Stimulated activated naive CD4-positive, alpha-beta T cell (primary cell): ENCODE measurements at places on chromosomes 13 and 19.

DNA sequence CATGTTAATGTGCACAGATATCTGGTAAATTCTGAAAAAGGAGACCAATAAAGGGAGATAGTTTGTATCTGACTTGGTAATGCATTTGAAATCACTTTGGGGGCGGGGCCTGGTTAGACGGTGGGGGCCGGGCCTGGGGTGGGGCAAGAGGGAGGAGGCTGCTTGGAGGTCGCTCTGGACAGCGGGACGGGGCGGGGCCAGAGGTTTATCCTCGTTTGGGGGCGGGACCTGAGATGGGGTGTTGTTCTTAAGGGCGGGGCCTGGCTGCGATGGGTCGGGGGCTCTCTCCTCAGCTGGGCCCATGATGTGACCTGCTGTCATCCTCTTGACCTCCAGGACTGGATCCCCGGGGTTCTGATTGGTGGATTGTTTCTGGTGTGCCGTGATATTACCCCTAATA lies 4.9 kb upstream of the ZNF808 start:
- no peak for DNase-seq

DNA sequence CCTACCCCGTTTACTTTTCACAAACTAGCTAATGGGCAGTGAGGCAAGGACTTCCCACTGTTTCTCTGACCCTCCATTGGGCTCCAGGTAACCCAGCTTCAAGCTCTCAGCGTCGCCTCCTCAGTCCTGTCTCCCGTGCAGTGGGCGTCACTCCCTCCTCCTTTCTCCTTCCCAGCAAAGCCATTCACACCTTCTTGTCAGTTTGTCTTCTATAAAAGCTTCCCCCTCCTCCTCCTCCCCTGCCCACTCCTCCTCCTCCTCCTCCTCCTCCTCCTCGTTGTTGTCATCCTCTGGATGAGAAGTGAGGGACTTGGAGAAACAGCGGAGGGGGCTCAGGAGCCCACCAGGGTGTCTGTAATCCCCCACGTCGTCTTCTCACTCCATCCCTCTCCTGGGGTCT lies 1.7 kb upstream of the GALP start:
- DNase-seq, result no peak

- DNase-seq, result no peak
These were observed 25.1 kb downstream of the FPR3 start for GRCh38 chr19:51820011-51820410.

- no peak for DNase-seq
These were observed 74.7 kb downstream of the KL start for GRCh38 chr13:33090755-33091414.

- DNase-seq, result peak; percentile 84
These were observed at the start of gene VAV1 for GRCh38 chr19:6772028-6772865. VAV1 (plus strand) TSS chr19:6772708; CDS start chr19:6772808, 100 bp downstream.

DNA sequence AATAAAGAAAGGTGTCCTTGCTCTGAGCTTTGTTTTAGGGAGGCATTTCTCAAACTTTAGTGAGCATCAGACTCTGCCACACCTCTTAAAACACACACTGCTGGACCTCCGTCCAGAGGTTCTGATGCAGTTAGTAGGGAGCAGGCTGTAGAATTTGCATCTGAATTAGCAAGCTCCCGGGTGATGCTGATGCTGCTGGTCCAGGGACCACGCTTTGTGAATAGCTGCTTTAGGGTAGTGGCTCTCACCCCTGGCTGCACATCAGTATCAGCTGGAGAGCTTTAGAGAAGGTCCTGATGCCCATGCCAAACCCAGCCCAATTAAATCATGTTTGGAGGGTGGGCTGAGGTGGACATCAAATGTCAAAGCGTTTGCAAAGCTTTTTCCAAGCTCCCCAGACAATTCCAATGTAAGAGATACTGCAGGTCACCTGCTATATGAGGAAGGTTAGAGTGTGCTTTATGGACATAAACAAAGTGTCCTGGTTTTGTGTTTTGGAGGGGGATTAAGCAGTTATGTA lies 3.6 kb downstream of the HTR2A start:
- no peak for DNase-seq

DNA sequence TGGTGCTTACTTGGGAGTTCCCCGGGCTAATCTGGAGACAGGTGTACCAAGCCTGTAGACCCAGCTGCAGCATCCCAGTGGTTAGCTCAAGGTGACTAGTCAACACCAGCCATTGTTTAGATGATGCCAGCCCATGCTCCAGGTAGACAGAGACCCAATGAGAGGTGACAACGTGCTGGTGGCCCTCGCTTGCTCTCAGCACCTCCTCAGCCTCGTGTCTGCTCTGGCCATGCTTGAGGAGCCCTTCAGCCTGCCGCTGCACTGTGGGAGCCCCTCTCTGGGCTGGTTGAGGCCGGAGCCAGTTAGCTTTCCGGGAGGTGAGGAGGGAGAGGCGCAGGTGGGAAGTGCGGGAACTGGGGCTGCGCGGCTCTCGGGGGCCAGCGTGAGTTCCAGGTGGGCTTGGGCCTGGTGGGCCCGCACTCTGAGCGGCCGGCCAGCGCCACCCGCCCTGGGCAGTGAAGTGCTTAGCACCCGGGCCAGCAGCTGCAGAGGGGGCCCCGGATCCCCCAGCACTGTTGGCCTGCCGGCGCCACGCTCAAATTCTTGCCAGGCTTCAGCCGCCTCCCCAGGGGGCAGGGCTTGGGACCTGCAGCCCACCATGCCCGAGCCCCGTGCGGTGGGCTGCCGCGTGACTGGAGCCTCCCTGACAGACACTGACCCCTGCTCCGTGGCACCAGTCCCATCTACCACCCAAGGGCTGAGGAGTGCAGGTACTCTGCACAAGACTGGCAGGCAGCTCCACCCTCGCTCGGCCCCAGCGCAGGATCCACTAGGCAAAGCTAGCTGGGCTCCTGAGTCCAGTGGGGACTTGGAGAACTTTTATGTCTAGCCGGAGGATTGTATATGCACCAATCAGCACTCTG lies 85.9 kb upstream of the VSTM2B start:
- no peak for DNase-seq

DNA sequence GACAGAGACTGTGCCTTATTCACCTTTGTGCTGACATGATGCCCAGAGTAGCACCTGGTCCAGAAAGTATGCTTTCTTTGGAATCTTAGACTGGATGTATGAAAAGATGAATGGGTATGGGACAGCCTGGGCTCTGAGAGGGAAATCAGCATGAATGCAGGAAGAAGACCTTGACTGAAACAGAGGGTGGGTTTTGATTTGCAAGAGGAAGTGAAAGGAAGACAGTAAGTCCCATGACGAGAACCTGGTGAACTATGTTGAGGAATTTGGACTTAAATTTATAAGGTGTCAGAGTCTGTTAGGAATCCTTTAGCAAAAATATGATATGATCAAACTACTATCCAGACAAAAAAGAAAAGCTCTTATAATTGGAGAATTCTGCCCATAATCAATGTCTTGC lies 301.9 kb downstream of the SPRY2 start:
- no peak for DNase-seq

- no peak for DNase-seq
These were observed 82.3 kb downstream of the FGF9 start for GRCh38 chr13:21753117-21753729.

GRCh38 chr19:610801-611480 lies 21.3 kb downstream of the HCN2 start:
- DNase-seq, result peak; percentile 54

GRCh38 chr13:50467156-50468110 lies 376.1 kb downstream of the DLEU7 start:
- no peak for DNase-seq

DNA sequence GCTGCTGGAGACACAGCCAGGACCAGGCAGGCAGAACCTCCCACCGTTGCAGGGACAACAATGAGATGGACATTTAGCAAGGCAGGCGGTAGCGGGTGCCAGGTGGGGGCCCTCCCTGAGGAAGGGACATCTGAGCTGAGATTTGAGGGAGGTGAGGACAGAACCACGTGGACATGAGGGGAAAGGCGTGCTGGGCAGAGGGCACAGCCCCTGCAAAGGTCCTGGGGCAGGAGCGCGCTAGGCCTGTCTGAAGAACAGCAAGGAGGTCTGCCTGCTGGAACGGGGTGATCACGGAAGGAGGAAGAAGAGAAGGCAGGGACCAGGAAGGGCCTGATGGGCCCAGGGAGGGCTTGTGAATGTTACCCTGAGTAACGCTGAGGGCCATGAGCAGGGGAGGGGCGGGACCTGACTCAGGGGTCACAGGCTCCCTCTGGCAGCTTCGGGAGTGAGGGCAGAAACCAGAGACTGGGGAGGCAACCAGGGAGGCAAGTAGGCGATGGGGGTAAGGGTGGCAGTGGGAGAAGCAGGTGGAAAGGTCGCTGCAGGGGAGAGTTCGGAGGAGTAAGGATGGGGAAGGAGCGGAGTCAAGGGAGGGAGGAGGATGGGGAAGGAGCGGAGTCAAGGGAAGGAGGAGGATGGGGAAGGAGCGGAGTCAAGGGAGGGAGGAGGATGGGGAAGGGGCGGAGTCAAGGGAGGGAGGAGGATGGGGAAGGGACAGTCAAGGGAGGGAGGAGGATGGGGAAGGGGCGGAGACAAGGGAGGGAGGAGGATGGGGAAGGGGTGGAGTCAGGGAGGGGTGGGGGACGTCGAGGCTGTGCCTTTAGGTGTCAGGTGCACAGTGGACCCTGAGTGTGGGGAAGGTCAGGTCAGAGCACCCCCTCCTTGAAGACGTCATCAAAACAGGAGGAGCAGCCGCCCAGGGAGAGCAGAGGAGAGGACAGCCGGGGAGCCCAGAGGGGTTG lies 15.7 kb upstream of the B3GNT3 start:
- DNase-seq, result no peak

GRCh38 chr19:11446652-11447301 lies 11.3 kb downstream of the PRKCSH start:
- DNase-seq, result peak; percentile 40

GRCh38 chr13:75968103-75968838 lies 332.1 kb downstream of the LMO7 start:
- DNase-seq, result no peak

- DNase-seq, result peak; percentile 52
These were observed 2.3 kb upstream of the ABCA7 start for GRCh38 chr19:1037621-1038064.

DNA sequence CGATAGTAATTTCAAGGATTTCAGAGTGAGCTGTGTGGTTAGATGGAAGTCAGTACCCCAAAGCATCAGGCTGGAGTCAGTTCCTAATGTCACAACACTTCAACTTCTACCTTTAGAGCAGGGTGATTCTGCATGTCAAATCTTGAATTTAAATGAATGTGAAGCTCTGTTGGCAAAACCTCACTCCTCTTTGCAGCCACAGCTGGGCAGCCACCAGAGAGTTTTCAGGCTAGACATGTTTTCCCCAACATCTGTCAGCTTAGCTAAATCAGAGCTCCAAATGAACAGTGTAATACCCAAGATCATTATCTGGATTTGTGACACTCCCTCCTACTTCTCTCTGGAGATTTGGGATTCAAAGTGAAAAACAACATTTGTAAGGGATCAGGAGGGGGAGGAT lies 33.7 kb upstream of the OLFM4 start:
- DNase-seq, result no peak

- DNase-seq, result no peak
These were observed 172.6 kb upstream of the ATXN8OS start for GRCh38 chr13:69935043-69935442.

DNA sequence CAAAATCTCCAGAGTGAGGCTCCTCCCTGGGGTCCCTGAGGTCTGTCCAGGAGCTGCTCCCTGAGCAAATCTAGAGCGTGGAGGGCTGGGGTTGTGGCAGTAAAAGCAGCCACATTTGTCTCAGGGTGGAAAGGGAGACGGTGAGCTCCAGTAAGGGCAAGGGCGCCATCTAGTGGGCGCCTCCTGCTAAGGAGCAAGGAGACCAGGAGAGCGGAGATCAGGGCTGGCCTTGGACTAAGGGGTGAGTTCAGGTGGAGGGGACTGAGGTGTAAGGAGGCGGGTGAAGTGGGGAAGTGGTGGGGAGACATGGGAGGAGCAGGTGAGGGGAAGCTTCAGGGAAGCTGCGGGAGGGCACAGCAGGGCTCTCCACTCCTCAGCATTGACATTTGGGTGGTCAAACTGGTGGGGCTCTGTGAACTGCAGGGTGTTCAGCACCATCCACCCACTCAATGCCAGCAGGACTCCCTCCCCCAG lies 5.3 kb upstream of the CEACAM21 start:
- DNase-seq, result peak; percentile 86

DNA sequence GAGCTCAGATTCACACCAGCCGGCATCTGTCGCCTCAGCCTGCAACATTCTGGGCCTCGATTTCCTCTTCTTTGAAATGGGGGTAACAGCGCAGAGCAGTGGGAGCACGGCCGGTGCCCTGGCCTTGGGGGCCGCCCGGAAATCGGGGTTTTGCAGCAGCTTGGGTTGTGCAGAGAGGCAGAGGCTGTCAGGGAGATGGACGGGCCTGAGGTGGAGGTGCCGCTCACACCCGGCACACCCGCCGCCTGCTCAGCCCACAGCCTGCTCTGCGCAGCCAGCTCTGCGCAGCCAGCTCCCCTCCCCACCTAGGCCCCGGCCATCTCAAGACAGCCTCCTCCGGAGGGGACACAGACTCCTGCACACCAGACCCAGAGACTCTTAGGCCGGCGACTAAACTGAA lies 10.6 kb downstream of the KLF2 start:
- DNase-seq, result no peak

DNA sequence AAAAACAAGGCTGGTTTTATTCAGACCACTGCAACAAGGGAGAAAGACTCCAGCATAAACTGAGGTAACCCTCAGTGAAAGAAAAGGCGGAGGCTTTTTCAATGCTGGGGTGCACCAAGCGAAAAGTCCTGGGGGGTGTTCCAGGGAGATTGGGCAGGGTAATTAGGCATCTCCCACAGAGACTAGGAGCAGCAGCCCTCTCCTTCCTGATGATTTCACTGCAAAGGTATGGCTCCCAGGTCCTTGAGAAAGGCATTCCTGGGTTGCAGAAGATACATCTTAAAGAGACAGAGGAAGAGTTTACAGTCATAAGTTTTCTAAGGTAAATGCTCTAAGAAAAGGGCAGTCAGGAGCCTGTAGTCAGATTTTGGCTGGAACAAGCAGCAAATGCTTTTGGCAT lies 412.0 kb downstream of the FOXO1 start:
- DNase-seq, result no peak

DNA sequence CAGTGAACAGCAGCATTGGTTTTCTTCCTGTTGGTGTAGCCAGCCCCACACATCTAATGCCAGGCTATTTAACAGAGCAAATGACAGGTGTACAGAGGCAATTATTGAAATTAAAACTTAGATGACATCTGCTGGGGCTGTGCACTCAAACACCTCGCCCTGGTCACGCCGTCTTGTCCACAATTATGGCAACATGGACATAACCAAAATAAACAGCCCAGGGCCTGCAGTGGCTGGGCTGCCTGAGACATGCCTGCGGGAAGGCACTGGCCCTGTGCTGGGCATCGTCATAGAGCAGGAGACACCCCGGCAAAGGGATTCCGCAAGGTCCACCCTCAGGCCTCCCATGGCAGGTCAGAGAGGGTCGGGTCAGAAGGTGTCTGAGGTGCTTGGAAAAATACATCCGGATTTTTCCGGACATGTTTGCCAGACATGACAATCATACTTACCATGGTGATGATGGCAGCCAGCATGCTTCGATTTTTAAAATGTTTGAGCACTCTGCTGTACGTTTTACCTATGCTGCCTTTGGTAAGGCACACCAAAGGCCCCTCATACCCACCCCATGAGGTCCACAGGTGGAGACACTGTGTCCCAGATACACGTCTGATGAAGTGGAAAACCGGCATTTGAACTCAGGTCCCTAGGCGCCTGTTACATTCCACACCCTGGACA lies 47.8 kb downstream of the TSHZ3 start:
- DNase-seq, result no peak
